Fibroblast of skin of back (primary cell): ENCODE measurements at places on chromosomes 5 and 9.

DNA sequence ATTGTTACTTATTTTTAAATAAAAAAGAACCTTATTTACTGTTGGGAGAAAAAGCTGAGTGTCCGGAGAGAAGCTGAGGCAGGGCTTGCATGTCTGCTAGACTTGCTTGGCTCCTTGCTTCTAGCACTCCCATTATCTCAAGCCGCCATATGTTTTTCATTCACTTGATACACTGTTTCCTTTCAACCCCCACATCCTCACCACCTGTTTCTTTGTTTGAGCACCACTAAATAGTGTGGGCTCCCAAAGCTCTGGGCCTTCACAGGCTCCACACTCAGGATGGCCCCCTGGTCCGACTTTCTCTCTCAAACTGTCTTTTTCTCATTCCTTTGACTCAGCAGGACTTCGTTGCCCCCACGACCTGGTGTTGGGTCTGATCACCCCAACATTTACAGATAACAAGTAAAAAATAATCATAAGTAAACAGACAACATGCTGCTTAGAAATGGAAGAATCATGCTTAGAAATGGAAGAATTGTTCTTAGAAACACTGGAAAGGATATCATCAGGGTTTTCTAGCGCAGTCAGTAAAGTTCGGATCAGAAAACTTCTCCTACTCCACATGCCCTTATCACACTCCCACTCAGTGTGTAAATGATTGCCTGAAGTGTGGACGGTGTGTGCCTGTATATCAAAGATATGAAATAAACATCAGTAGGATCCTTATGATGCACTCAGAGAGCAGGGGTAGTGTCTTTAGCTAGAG is 58.5 kb downstream of the APTX start:
- DNase-seq = no peak

GRCh38 chr5:148090146-148090772 is 26.5 kb downstream of the SPINK5 start:
- no peak for DNase-seq

DNA sequence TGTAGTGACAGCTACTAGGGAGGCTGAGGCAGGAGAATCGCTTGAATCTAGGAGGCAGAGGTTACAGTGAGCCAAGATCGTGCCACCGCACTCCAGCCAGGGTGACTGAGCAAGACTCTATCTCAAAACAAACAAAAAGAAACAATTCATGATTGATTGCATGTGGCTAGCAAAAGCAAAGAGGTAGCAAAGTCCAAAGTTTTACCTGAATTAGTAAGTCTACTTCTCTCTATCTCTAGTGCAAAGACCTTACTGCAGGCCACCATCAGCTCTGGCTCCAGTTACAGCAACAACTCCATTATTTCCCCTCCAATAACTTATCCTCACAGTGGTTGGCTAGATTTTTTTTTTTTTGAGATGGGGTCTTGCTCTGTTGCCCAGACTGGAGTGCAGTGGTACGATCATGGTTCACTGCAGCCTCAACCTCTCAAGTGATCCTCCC is 6.2 kb upstream of the SAR1B start:
- DNase-seq = no peak

DNA sequence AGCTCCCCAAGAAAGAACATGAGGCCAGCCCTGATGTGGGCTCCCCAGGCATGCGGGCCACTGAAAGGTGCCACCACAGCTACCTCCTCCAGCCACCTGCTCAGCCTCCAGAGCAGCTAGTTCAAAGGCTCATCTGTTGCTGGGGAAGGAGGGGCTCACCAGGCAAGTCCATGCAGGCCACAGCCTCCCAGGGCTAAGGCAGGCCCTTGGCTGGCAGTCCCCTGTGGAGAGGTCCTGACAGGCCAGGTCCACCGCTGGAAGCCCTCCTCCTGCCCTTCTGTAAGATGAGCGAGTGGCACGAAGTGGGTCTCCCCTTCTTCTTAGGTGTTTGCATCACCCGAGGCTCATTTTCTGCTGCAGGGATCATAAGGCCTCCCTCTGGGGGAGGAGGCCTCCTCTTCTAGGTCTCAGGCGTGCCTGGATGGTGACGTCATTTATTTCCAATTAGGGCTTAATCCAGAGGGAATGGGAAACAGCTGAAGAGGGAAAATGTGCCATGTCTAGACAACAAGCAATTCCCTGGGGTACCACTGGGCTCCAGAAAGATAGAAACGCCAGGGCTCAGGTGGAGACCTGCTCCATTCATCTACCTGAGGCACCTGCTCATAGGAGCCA is 91.6 kb downstream of the CFAP90 start:
- DNase-seq = peak; percentile 53

DNA sequence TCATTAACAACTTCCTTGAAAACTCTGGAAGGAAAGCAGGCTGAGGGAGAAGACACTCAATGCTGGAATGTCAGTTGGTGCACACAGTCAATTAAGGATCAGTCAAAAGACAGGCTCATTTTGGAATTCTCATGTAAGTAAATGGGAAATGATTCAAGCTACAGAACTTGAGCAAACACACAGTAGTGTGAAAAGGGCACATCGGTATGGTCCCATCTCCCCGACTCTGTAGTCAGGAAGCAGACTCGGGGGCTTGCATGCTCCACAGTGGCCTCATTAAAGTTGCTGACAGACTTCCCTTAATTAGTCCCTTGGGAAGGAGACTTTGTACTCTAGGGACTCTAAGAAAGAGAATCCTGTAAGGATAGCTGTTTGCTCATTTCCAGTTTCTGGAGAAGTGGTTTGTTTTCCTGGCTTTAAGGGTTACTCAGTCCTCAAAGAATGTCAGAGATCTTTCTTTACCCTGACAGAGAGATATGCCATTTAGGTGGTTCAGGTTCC is 339.2 kb downstream of the ADAMTS6 start:
- peak; percentile 93 for DNase-seq

DNA sequence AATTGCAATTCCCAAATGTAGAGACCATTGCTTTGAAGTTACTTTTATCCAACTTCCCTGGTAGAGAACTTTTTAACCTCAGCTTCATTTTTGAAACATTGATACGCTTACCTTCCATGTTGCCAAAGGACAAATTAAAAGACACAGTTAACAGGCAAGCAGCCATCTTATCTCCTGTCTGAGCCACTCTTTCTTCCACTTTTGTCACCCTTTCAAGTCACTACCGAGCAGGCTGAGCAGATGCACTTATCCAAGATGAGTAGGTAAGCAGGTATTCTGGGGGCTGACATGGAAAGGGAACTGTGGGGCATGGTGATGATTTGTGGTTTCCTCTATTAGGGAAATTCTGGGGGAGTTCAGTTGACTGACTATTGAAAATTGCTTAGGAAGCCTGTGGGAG is 66.7 kb downstream of the DOCK2 start:
- DNase-seq = no peak

DNA sequence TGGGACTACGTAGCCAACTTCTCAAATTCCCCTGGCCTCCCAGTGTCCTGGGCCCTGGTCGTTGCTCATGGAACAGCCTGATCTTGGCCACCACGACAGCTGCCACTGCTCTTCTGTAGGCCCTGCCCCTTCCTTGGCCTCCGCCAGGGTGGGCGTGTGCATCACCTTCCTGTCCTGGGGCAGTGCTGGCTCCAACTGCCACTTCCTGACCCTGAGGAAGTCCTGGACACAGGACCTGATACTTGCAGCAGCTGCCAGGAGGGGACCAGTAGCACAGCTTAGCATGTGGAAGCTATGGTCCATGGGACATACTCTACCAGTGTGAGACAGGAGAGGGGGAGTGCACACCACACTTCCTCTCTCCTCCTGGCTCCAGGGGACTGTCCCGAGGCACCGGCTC is 145.2 kb downstream of the TENT4A start:
- no peak for DNase-seq

- no peak for DNase-seq
Measured at GRCh38 chr5:164680812-164681520, 1175.5 kb downstream of the MAT2B start.

DNA sequence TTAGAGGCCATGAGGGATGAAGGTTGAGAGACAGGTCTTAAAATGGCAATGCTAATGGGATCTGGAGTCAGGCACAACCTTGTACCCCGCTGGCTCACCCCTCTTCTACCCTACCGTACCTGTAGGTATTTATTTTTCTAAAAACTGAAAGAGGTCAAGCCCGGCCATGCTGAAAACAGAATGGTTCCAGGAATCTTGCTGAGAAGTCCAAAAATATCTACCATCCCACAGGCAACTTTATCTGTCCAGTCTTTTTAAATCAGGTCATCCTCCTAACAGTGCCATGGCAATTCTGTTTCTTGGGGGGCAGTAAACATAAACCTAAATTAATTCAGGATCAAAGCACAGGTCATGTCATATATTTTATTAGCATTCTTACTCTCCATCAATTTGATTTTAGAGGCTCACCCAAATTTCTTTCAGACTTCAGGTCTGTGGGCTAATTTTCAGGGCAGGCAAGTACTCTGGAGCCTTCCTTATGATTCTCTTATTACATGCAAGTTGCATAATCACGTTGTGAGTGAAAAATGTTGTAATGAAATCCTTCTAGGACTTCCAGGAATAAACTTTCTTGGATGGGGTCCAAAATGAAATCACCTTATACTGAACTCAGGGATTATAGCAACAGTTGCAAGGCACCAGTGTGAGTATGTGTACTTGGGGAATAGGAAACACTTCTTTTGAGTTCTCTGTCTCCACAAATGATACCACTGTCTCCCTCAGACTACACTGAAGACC is 102.7 kb upstream of the NREP start:
- DNase-seq = peak; percentile 62

DNA sequence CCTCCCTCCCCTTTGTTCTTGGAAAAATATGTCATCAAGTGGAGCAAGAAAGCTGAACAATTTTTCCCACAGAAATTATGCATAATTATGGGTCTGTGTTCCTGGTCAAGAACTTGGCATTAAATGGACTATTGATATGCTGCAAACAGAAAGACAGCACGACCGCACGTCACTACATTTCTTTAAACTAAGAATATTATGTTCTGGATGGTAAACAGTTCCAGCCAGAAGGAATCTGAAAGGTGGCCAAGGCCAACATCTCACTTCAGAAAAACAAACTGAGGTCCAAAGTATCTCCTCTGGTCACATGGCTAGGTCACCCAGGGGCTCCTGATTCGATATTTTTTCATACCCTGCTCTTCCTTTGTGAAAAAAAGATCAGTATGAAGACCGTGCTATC is 173.3 kb upstream of the GAS1 start:
- no peak for DNase-seq

DNA sequence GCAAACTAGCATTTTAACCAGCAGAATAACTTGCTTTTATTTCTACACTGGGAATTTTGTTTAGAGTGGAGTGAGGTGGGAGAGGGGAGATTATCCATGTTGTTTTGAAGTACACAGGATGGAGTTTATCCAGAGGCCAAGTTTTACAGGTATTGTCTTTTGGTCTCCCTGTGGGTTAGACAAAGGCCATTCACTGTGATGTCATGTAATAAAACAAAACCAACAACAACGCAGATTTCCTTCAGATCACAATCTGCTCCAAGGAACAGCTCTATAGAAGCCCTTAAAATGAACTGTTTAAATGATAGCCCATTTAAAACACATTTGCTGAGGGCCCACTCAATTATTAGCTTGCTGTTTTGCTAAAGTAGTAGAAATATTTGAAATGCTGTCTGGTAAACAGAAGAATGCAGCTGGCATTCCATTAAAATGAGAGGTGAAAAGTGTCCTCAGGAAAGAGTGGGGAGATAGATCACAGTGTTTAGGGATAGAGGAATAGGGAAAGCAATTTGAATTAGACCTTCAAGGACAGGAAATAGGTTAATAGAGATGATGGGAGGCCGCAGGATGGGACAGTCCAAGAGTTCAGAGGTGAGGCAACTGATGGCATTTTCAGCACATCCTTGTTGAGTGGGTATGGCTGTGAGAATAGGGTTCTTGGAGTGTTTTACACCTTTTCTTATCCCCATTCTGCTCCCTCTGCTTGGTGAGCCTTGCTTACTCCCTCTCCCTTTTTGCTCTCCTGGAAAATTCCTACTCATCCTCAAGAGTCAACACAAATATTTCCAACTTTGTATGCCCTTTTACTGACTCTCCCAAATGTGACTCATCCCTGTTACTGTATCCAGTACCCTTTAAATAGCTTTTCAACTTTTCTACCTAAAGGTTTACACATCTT is 140.1 kb upstream of the NR3C1 start:
- peak; percentile 80 for DNase-seq

- DNase-seq = no peak
Measured at GRCh38 chr5:107330903-107331302, 339.8 kb downstream of the EFNA5 start.

DNA sequence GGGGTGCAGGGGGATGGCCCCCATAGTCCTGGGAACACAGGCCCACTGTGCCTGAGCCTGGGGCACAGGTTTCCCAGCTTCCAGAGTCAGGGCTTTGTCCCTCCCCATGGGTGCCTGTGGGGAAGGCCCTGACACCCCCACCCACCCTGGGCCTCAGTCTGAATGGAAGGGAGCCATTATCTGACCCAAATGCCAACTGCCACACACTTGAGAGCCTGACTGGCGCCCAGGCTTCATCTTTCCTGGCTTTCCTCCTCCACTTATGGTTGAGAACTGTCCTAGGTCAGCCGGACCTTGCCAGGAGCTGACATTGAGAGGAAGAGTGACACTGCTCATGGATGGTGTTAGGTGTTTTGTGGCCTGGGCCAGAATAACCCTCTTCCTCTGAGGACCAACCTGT is 24.0 kb downstream of the SH3PXD2B start:
- no peak for DNase-seq

DNA sequence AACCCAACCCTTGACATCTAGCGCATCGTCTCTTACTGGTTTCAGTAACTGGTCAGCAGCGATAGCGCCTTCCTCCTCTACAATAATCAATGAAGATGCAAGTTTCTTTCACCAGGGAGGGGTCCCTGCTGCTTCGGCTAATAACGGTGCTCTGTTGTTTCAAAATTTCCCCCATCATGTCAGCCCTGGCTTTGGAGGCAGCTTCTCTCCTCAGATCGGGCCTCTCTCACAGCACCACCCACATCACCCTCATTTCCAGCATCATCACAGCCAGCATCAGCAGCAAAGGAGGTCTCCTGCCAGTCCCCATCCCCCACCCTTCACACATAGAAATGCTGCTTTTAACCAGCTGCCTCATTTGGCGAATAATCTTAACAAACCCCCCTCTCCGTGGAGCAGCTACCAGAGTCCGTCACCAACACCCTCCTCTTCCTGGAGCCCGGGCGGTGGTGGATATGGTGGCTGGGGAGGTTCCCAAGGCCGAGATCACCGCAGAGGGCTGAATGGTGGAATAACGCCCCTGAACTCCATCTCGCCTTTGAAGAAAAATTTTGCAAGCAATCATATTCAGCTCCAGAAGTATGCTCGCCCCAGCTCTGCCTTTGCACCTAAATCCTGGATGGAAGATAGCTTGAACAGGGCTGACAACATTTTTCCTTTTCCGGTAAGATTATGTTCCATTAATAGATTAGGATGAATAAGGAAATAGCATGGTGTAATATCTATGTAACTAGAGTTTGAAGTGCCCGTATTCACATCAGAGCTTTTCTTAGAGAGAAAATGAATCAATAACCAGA is 2.2 kb downstream of the CPEB4 start:
- peak; percentile 9 for DNase-seq

- peak; percentile 80 for DNase-seq
Measured at GRCh38 chr5:59193616-59194319, 610.9 kb downstream of the RAB3C start.

GRCh38 chr5:58501778-58502417 is 10.7 kb downstream of the GAPT start:
- DNase-seq = no peak
